ENCODE measurements at places on chromosomes 11 and 22.

GRCh38 chr11:28835790-28836189 lies 727.6 kb downstream of the METTL15 start:
- DNase-seq: no peak

DNA sequence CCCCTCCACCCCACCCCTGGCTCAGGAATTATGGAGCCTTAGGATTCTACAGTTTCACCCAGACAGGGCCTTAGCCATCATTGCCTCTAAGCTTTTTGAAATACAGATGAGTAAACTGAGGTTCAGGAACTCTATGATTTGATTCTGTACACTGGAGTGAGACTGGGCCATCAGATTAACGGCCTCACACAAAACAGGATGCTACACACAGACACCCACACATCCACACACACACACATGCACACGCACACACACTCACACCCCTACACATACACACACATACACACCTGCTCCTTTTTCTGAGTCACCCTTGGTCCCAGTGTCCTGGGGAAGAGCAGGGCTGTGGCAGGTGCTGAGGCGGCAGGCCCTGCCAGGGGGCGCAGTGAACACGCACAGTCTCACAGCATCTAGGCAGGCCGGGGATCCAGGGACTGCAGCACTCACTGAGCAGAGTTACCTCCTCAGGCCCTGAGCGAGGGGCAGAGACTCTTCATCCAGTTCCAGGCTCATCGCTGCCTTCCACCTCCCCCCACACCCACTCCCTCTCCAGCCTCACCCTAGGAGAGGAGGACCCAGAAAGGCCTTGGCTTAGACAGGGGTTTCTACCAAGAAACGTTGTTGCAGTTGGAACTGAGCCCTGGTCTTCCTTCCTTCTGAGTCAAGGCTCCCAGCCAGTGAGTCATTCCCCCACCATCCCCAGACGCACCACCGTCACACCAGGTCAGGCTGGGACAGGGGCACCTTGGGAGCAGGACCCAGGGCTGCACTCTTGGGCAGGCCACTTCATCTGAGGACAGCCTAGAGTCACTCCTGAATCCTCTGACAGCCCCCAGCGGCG lies 89.8 kb upstream of the PARVA start:
- peak; percentile 34 for DNase-seq

GRCh38 chr11:69166218-69167115 lies 10.7 kb downstream of the SMIM38 start:
- DNase-seq: no peak

GRCh38 chr11:34302046-34302921 lies 55.5 kb downstream of the ABTB2 start:
- DNase-seq: no peak

DNA sequence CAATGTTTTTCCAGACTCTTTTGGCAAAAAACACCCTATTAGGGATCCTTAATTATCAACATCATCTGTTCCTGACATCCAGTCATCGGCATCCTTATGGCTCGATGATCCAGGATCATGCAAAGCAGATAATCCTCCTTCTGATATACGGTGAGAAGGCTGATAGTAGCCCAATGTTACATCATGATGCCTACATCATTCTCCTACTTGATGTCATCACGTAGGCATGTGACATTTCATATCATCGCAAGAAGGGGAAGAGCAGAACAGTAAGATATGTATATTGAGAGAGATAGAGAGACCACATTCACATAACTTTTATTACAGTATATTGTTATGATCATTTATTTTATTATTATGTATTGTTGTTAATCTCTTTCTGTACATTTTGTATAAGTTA lies 168.6 kb downstream of the ADAMTS15 start:
- no peak for DNase-seq

All from liver (tissue), 10 donors.